Amniotic stem cell (primary cell): ENCODE measurements at places on chromosomes 5 and 9.
A peak's percentile ranks its signal among the peaks of the same experiment; 100 is the strongest.

- DNase-seq, result no peak
These were observed 18.1 kb upstream of the ZFR start for GRCh38 chr5:32462618-32463017.

GRCh38 chr9:131873335-131873734 lies 133.5 kb upstream of the RAPGEF1 start:
- no peak for DNase-seq

- no peak for DNase-seq
These were observed 658.8 kb downstream of the ACTL7B start for GRCh38 chr9:108197008-108197365.

GRCh38 chr9:32385152-32385884 lies 875 bp downstream of the ACO1 start:
- peak; percentile 48 for DNase-seq
